HCT116 (cell line): ENCODE measurements at places on chromosomes 16 and 17. TPM values are rescaled to one million over a fixed set of nuclear protein-coding genes. Genes with fewer than 3 reads are reported as not detected.

- H3K36me3 ChIP-seq, result no peaks in the 10 kb centered on the region
- no peak for DNase-seq
- no peaks in the 10 kb centered on the region for H3K4me1 ChIP-seq
- no peak overlapping the region for H3K4me3 ChIP-seq
- peaks cover 3% of the 10 kb centered on the region; the same call in 1 of the 2 replicates for H3K27me3 ChIP-seq
- no peak overlapping the region for H3K27ac ChIP-seq
Measured at GRCh38 chr16:15799851-15800495, 56.9 kb downstream of the MYH11 start.

DNA sequence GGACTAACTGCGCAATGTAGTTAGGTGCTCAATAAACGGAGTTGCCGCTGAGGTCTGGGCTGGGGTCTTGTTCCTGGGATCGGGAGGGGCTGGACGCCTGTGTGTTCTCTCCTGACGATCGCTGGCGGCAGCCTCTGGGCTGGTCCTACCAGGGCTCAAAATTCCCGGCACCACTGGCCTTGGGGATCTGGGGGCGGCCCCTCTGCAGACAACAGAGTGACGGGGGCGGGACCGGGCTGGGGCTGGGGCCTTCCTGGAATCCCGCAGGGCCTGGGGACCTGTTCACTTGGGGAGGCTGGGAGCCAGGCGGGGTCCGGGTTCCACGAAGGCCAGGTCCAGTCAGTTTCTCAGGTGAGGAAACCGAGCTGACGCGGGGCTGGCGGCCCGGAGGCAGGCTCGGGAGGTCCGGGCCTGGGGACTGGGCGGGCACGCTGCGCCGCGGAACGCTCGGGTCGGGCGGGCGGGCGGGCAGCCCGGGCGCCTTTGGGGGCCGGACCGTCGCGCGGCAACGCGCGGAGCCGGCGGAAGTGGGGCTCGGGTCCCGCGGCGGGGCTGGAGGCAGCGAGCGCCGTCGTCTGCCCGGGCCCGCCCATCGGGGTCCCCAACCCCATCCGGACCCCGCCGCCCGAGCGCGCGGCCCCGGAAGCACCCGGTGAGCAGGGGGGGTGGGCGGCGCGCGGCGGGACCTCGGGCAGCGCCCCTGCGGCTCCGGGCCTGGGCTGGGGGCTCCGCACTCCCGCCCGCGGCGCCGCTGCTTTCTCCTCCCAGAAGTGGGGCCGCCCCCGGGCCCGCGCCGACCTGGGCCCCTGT, at the start of gene PIGQ:
PIGQ (plus strand) TSS at position 524 of the 810 bp plus-strand sequence. CDS start 4,107 bp downstream, outside the sequence.
- peaks cover 16% of the 10 kb centered on the region for H3K4me1 ChIP-seq
- H3K36me3 ChIP-seq, result no peaks in the 10 kb centered on the region
- H3K4me3 ChIP-seq, result peak within 1 kb of the TSS; percentile 58
- no peak for DNase-seq
- no peaks in the 10 kb centered on the region for H3K27me3 ChIP-seq
- H3K27ac ChIP-seq, result peak within 1 kb of the TSS; percentile 67

DNA sequence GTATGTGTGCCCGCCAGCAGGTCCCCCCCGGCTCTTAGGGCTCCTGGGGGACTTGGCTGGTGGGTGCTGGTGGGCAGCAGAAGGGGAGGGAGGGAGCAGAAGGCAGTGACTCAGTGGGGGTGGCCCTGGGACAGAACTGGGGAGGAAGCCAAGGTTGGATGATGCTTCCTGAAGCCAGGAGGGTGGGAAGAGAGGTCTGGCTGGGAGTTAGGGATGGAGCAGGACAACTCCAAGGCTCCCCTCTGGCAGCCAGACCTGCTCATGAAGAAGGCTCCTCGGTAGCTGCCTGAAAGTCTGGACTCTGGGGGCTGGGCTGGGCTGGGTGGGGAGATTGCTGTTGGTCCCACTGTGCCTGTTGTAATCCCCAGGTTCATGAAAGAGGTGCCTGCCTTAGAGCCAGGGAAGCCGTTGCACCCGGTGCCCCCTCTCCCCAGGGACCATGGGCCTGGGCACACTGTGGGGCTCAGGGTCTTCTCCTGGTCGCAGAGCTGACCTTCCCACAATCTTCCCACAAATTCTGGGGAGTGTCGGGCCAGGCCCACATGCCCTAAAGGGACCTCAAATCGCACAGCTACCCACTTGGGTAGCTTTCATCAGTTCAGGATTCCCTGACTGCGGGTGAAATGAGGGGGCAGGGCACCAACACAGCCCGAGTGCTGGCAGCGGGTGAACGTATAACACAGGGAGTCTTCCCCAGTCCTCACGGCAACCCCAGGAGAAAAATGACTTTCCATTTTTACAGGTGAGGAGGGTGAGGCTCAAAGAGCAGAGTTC, 1.1 kb upstream of the PLEKHG4 start:
- no peak for DNase-seq
- H3K36me3 ChIP-seq, result peaks cover 6% of the 10 kb centered on the region; the same call in 1 of the 2 replicates
- no peaks in the 10 kb centered on the region for H3K27me3 ChIP-seq
- H3K4me3 ChIP-seq, result peak overlapping the region; percentile 87
- peak overlapping the region; percentile 91 for H3K27ac ChIP-seq

GRCh38 chr16:3520841-3521240, 20.0 kb downstream of the CLUAP1 start:
- H3K4me1 ChIP-seq, result no peaks in the 10 kb centered on the region
- H3K27ac ChIP-seq, result no peak overlapping the region
- H3K27me3 ChIP-seq, result no peaks in the 10 kb centered on the region
- H3K4me3 ChIP-seq, result no peak overlapping the region
- peaks cover 13% of the 10 kb centered on the region for H3K36me3 ChIP-seq

- no peaks in the 10 kb centered on the region for H3K36me3 ChIP-seq
- H3K4me3 ChIP-seq, result no peak overlapping the region
- peaks cover 6% of the 10 kb centered on the region; the same call in 1 of the 2 replicates for H3K4me1 ChIP-seq
- peaks cover 8% of the 10 kb centered on the region; the same call in 1 of the 2 replicates for H3K27me3 ChIP-seq
Measured at GRCh38 chr17:36755586-36755985, 154.2 kb downstream of the MRM1 start.

- no peak overlapping the region for H3K4me3 ChIP-seq
- H3K36me3 ChIP-seq, result no peaks in the 10 kb centered on the region
- H3K4me1 ChIP-seq, result no peaks in the 10 kb centered on the region
- H3K27me3 ChIP-seq, result peaks cover 11% of the 10 kb centered on the region
- H3K27ac ChIP-seq, result no peak overlapping the region
- DNase-seq, result no peak
Measured at GRCh38 chr16:49513040-49513439, 139.4 kb downstream of the C16orf78 start.

- H3K27me3 ChIP-seq, result peaks cover 31% of the 10 kb centered on the region
- no peak overlapping the region for H3K4me3 ChIP-seq
- H3K36me3 ChIP-seq, result no peaks in the 10 kb centered on the region
- H3K27ac ChIP-seq, result no peak overlapping the region
Measured at GRCh38 chr17:35449371-35449931, 885 bp upstream of the SLFN13 start.

- H3K27me3 ChIP-seq, result no peaks in the 10 kb centered on the region
- no peaks in the 10 kb centered on the region; the same call in 1 of the 2 replicates for H3K4me1 ChIP-seq
- no peak for DNase-seq
- no peak overlapping the region for H3K4me3 ChIP-seq
- H3K27ac ChIP-seq, result no peak overlapping the region
- no peaks in the 10 kb centered on the region for H3K36me3 ChIP-seq
Measured at GRCh38 chr17:39231591-39232551, 6.1 kb upstream of the STAC2 start.

- no peaks in the 10 kb centered on the region for H3K4me1 ChIP-seq
- no peak overlapping the region for H3K4me3 ChIP-seq
- no peaks in the 10 kb centered on the region for H3K27me3 ChIP-seq
- DNase-seq, result peak; percentile 34
- no peaks in the 10 kb centered on the region for H3K36me3 ChIP-seq
Measured at GRCh38 chr16:84209989-84210388, 19.0 kb downstream of the ADAD2 start.

DNA sequence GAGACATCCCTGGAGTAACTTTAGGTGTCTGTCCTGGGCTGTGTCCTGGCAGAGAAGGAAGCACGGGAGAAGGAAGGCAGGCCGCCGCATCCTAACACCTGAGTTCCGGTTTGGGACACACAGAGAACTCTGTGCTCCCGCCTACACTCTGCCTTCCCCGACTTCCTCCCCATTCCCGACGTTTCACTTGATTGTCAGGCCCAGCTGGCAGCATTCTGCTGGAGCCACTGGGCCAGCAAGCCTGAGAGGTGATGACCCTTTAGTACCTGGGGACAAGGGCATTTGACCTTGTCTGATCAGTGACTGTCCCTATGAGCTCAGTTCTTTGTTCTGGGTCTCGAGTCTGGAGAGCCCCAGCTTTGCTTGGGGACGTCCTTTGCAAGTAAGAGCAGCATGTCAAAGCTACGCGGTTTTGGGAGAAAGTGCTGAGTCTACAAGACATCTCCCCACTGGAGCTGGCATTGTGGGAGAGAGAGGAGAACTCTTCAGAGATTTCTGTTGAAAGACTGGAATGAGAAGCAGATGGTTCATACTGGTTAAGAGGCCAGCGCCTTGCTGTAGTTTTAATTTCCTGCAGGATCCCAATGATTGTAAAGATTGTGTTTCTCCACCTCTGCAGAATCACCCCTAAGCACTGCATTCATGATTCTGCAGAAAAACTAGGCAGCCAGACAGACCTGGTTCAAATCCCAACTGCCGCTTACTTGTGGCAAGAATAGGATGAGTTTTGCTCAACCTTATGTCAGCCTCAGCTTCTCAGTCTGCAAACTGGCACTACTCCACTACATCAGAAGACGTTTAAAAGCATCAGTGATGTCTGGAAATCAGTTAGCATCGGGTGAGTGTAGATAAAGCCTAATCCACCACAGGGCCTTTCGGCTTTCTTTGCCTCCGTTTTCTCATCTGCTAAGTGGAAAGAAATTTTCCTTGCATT, 20.6 kb downstream of the ABAT start:
- no peaks in the 10 kb centered on the region for H3K27me3 ChIP-seq
- H3K4me3 ChIP-seq, result no peak overlapping the region
- H3K4me1 ChIP-seq, result no peaks in the 10 kb centered on the region
- no peaks in the 10 kb centered on the region for H3K36me3 ChIP-seq
- no peak for DNase-seq
- no peak overlapping the region for H3K27ac ChIP-seq

DNA sequence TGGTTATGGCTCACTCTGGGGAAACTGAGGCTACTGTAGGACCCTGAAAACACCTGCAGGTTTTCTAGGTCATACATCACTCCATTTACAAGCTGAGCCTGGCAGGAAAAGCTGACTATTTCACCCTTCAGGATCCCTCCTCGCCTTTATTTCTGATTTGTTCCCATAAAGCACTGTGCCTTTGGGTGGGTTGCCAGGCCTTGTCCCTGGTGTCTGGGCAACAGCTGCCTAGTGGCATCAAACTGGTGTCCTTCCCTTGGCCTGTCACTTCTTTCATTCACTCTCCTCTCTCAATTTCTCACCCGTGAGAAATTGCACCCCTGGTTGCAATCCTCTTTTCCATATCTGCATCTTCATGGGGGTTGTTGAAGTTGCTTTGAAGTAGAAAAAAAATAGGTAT, 1.6 kb downstream of the MYL4 start:
- no peak for DNase-seq
- peaks cover 4% of the 10 kb centered on the region for H3K4me1 ChIP-seq
- H3K36me3 ChIP-seq, result no peaks in the 10 kb centered on the region
- no peak overlapping the region for H3K27ac ChIP-seq

DNA sequence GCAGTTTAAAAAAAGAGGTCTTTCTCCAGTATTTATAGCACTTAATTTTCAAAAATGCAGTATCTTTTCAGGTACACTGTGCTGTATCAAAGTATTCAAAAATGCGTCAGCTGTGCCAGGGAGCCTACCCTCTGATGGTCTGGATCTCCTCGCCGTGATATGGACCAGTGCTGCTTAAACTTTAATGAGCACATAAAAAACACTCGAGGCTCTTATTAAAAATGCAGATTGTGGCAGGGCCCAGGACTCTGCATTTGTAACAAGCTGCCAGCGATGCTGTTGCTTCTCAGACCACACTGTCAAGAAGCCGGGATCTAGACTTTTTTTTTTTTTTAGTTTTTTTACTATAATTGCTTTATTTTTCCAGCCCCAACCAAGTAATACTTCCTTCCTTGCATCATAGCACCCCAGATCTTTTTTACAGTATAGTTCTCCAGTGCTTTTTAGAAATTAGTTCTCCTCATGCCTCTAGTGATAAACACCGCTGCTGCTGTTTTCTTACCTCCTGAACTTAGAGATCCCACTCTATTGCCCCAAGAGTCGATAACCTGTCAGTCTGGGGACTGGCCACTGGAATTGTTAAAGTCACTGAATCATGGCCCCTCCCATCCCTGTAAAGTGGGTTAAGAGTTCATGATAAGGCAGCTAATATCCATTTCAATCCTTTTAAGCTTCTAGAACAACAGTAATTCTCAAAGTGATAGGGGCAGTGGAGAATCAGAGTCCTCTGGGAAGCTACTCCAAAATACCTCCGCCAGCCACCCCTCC, 1.6 kb upstream of the SMARCD2 start:
- peak overlapping the region; percentile 92 for H3K4me3 ChIP-seq
- H3K4me1 ChIP-seq, result peaks cover 48% of the 10 kb centered on the region
- DNase-seq, result no peak
- H3K36me3 ChIP-seq, result no peaks in the 10 kb centered on the region

GRCh38 chr16:21703156-21703555, 39.4 kb downstream of the OTOA start:
- no peak for DNase-seq
- H3K36me3 ChIP-seq, result no peaks in the 10 kb centered on the region
- H3K27ac ChIP-seq, result no peak overlapping the region
- no peaks in the 10 kb centered on the region for H3K27me3 ChIP-seq

- H3K27ac ChIP-seq, result no peak overlapping the region
- DNase-seq, result no peak
- H3K4me1 ChIP-seq, result peaks cover 12% of the 10 kb centered on the region; the same call in 1 of the 2 replicates
- H3K27me3 ChIP-seq, result peaks cover 12% of the 10 kb centered on the region; the same call in 1 of the 2 replicates
Measured at GRCh38 chr16:85697431-85697830, 8.7 kb upstream of the GINS2 start.

GRCh38 chr16:76370344-76370743, 93.1 kb downstream of the CNTNAP4 start:
- no peak overlapping the region for H3K4me3 ChIP-seq
- no peak overlapping the region for H3K27ac ChIP-seq
- H3K36me3 ChIP-seq, result no peaks in the 10 kb centered on the region
- no peaks in the 10 kb centered on the region for H3K4me1 ChIP-seq
- H3K27me3 ChIP-seq, result no peaks in the 10 kb centered on the region

GRCh38 chr16:79723583-79724168, 123.1 kb upstream of the MAF start:
- H3K27me3 ChIP-seq, result no peaks in the 10 kb centered on the region
- no peak for DNase-seq
- no peak overlapping the region for H3K27ac ChIP-seq
- no peaks in the 10 kb centered on the region for H3K4me1 ChIP-seq
- no peak overlapping the region for H3K4me3 ChIP-seq
- no peaks in the 10 kb centered on the region for H3K36me3 ChIP-seq

DNA sequence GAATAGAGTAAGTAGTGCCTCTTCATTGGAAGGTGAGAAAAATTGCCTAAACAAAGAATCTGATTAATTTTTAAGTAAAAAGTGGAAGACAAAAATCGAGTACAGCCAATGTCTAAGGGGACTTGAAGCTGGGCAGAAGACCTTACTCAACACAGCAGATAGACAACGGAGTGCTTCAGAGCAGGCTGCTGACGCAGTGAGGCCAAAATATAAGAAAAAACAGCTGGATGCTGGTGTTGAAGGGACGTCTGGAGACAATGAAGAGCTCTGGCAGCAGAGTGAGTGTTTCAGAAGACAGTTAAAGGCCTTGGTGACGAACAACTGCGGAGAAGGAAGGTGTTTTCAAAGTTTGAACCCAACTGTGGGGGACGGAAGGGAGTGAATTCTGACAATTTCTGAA, 169.8 kb downstream of the MRTFB start:
- H3K4me3 ChIP-seq, result no peak overlapping the region
- no peaks in the 10 kb centered on the region for H3K27me3 ChIP-seq
- H3K36me3 ChIP-seq, result peaks cover 19% of the 10 kb centered on the region
- DNase-seq, result no peak
- H3K27ac ChIP-seq, result no peak overlapping the region
- no peaks in the 10 kb centered on the region for H3K4me1 ChIP-seq

KRT39 gene
- total RNA-seq, result not detected

BICDL2 gene
- total RNA-seq, result 21.3 TPM

PPY gene
- total RNA-seq, result not detected

KCNH6 gene
- total RNA-seq, result not detected

WNT3 gene
- 5.5 TPM for total RNA-seq

SCIMP gene
- total RNA-seq, result not detected

TMEM220 gene
- not detected for total RNA-seq

CACNG4 gene
- not detected for total RNA-seq
